Natural killer cell (primary cell): ENCODE measurements at places on chromosomes 4 and X.
A peak's percentile ranks its signal among the peaks of the same experiment; 100 is the strongest.

GRCh38 chrX:108091878-108092291 is 307 bp downstream of the ATG4A start:
- no peak for DNase-seq

GRCh38 chr4:12612876-12613275 is 871.3 kb downstream of the RAB28 start:
- no peak for DNase-seq

DNA sequence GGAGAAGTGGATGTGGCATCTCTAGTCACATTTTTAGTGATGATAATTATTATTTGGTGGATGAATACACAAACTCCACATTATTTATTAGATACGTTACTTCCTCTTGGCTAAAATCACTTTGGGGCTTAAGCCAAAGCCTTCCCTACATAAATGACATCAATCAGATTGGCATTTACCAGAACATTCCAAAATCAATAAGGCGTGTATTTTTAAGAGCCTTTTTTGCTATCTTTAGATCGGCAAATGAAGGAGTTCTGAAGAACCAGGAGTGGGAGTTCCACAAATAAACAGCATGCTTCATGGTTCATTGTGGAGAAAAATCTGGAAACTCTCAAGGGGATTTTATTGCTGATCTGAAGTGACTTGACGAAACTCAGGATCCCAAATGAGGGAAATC is 89.7 kb downstream of the AMELX start:
- no peak for DNase-seq

DNA sequence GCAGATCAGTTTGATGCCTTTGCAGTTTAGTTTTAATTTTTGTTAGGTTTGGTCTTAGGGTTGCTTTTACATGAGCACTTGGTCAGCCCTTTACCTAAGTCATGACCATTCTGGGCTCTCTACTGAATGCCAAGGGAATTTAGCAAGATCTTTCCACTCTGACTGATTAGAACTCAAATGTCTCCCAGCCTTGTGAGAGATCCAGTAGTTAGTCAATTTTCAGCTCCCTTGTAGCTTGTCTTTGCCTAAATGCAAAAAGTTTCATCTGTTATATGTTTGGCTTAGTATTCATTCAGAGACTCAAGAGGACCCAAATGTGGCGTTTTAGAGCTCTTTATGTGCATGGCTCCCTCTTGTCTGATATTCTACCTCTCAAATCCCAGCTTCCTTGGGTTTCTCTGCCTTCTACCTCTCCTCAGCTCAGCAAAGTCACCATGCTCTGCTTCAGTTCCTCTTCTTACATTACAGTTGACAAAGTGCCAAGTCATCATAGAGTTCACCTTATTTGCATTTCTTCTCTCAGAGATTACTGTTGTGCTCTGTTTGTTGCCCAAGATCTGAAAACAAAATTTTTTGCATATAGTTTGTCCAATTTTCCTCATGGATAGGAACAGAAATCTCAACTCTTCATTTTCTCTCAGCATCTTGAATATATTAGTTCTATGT is 17.5 kb upstream of the JAKMIP1 start:
- DNase-seq = no peak

- DNase-seq = no peak
Observed at GRCh38 chrX:9555354-9555753, 90.5 kb downstream of the TBL1X start.

GRCh38 chr4:112183252-112183651 is 38.0 kb downstream of the FAM241A start:
- DNase-seq = no peak

DNA sequence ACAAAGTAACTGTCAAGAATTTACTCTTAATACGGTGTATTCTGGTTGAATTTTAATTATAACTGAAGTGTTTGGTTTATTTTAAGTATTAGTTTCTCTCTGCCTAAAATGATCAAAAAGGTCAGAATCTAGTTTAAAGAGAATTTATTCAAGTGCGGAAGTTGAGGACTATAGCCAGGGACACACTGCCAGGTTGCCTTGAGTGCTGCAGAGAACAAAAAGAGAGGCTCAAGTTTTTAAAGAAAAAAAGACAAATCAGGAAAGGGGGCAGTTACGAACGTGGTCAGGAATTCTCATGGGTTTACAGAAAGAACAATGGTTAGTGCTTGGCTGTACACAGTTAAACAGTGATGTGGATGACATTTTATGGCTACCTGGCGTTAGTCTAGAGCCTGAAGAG is 81.3 kb downstream of the SNX25 start:
- DNase-seq = no peak

DNA sequence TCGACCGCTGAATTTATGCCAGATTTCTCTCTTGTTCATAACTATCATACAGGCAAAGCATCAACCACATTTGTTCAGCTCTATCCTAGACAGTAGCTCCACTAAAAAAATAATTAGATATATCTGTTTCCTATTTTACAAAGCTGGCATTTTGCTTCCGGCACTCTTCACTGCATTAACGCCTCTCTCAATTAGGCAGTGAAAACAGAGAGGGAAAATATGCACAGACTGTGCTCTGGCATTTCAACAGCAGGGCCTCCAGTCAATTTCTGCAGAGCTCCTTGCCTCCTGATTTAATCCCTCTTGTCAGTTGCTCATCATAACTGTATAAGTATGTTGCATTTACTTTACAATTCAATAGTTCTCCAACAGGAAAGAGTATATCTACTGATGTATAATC is 666.9 kb upstream of the INTU start:
- no peak for DNase-seq

- DNase-seq = no peak
Observed at GRCh38 chr4:155745984-155746383, 12.8 kb upstream of the GUCY1B1 start.

DNA sequence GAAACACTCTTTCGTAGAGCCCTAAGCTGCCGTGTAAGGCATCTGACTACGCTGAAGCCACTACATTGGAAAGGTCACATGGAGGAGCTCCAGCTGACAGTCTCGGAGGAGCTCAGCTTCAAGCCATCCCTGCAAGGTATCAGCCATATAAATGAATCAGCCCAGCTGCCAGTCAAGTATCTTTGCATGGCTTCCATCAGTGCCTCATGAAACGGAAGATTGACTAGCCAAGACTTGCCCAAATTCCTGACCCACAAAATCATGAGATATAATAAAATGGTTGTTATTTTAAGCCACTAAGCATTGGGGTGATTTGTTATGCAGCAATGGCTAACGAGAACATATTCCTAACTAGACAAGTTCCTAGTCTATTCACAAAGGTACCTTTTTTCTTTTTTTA is 104.1 kb upstream of the SCOC start:
- DNase-seq = no peak

GRCh38 chr4:15654593-15655222 is 449 bp downstream of the FBXL5 start:
- DNase-seq = peak; percentile 60

- no peak for DNase-seq
Observed at GRCh38 chr4:145847764-145848163, 90.9 kb downstream of the ZNF827 start.

- DNase-seq = no peak
Observed at GRCh38 chr4:156971676-156972378, at the start of gene PDGFC. PDGFC (minus strand) TSS chr4:156971799; CDS start chr4:156970903, 896 bp downstream.
